Activated CD8-positive, alpha-beta T cell treated with anti-CD3 and anti-CD28 coated beads for 36 hours (primary cell): ENCODE measurements at places on chromosomes 6 and 20.

GRCh38 chr6:143559051-143559660 is 47.6 kb upstream of the FUCA2 start:
- no peak for DNase-seq
- no peak overlapping the region for H3K27ac ChIP-seq
- H3K36me3 ChIP-seq: no peaks in the 10 kb centered on the region
- H3K4me1 ChIP-seq: peaks cover 36% of the 10 kb centered on the region
- H3K4me3 ChIP-seq: no peak overlapping the region
- no peaks in the 10 kb centered on the region for H3K27me3 ChIP-seq

DNA sequence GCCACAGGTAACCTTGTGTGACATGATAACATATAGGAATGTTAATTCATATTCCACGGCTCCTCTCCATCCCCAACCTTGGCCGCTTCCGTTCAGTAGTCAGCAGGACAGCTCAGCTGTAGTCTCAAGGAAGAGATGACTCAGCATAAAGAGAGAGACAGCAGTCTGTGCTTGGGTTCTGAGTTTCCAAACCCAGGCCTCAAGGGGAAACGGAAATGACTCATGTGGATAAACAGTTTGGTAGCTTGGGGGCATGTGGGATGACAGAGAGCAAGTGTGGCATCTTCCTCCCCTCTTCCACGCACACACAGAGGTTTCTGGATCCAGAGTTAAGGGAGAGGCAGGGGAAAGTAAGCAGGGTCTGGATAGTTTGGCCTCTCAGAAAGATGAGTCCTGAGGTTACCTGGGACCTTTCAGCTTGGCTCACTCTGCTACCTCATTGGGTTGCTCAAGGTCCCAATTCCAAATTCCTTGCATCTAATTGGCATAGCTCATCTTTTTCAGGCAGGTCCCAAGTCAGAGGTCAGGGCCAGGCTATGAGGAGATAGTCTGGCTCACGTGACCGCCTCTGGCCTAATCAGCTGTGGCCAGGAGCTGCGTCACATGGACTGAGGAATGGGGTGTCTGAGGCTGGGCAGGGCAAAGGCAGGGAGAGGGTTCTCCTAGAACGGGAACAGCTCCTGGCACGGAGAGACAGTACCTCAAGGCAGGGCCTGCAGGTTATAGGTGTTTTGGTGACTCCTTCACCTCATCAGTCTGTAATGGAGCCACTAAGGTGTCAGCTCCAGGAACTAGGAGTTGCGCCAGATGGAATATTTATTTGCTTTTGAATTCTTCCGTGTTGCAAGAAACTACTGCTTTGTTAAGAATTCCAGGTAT is 36.5 kb upstream of the MLN start:
- peak overlapping the region; percentile 47 for H3K27ac ChIP-seq
- peak; percentile 68 for DNase-seq
- no peak overlapping the region for H3K4me3 ChIP-seq
- H3K36me3 ChIP-seq: no peaks in the 10 kb centered on the region

DNA sequence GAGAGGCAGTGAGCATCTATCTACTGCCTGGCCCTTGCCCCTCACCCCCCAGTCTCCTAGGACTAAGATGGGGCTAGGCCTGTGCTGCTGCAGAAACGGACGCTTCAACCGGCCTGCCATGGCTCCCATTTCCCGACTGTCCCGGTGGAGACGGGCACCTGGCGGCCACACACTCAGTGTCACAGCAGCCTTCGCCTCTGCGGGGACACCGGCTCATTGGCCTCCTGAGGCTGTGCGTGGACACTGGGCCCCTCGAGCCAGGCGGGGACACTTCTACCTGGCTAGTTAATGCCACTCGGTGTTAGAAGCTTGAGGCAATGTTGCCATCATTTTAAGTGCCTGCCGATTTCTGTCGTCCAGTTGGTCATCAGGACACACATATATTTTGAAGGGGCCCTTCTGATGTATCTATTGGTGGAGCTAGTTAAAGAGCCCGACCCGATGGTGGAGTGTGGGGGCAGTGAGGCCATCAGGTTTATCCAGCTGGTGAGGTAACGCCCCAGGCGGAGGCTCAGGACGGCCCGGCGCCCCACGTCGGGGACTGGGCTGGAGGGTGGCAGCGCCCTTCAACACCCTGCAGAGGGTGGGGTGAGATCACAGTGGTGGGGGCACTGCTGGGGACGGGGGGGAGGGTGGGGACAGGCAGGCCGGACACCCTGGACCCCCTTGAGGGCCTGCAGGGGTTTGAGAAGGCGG is 58.9 kb upstream of the GATA5 start:
- no peaks in the 10 kb centered on the region for H3K36me3 ChIP-seq
- H3K27me3 ChIP-seq: no peaks in the 10 kb centered on the region
- no peak overlapping the region for H3K27ac ChIP-seq
- H3K4me1 ChIP-seq: no peaks in the 10 kb centered on the region

GRCh38 chr6:14107000-14107399 is 10.6 kb upstream of the CD83 start:
- H3K4me3 ChIP-seq: no peak overlapping the region
- H3K36me3 ChIP-seq: peaks cover 8% of the 10 kb centered on the region
- H3K4me1 ChIP-seq: peaks cover 30% of the 10 kb centered on the region
- peaks cover 5% of the 10 kb centered on the region for H3K27me3 ChIP-seq

DNA sequence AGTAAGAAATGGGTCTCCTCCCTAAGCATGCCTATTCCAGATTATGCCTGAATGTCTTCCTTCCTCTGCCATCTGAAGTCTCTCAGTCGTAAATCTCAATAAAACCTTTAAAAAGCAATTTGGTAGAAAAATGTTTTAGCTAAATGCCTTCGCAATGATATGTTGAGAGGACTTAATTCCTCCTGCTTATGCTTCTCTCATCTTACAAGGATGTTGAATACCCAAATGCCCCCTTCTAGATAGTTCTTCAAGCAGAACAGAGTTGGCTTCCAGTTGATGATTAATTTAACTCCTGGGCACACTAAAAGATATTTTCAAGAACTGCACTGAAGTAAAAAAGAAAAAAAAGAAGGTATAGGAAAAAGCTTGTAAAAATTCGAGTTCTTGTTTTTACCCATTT is 275.0 kb upstream of the SPTLC3 start:
- no peaks in the 10 kb centered on the region for H3K27me3 ChIP-seq
- DNase-seq: no peak
- no peaks in the 10 kb centered on the region for H3K36me3 ChIP-seq
- H3K4me3 ChIP-seq: no peak overlapping the region
